M059J (cell line): ENCODE measurements at places on chromosomes 5 and 9. TPM values are rescaled to one million over a fixed set of nuclear protein-coding genes. Genes with fewer than 3 reads are reported as not detected.
A peak's percentile ranks its signal among the peaks of the same experiment; 100 is the strongest.

GRCh38 chr5:78003919-78004318 is 227.8 kb upstream of the TBCA start:
- DNase-seq, result no peak

The BARHL1 gene
- total RNA-seq, result not detected in 2 replicates

DNA sequence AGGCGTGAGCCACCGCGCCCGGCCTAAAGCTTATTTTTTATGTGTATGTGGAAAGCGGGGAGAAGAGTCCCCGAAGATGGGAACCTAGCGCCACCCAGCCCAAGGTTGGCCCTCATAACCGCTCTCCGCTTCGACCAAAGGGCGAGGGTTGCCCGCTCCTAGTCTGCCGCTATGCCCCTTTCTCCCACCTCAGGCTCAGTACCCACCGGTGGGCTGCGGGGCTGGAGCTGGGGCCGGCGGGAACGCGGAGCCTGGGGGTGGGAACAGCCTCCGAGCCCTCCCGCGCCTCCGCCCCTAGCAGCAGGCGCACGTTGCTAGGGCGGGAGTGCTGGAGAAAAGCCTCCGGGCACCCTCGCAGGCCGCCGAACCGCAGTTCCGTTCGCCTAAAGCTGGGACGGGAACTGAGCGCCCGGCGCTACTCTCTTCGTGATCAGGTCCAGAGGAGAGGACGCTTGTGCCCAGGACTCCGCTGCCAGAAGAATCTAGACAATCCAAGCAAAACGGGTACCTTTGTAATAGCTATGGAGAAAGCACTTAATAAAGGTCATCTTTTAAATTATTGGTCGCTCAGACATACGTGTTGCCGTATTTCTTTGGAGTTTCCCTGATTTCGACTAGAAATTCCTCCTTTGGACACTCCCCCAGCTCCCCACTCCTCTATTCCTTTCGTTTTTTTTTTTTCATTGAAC is at the start of gene WDR31:
Gene WDR31, minus strand, starts transcription at position 265 of the 689 bp plus-strand sequence. CDS start 8,253 bp downstream, outside the sequence.
- DNase-seq, result peak; percentile 85

The BHMT gene
- not detected in 2 replicates for total RNA-seq

- no peak for DNase-seq
These were observed 93.1 kb downstream of the C9orf152 start for GRCh38 chr9:110114859-110115201.

The FAM53C gene
- 27.4 and 27.7 TPM in 2 replicates for total RNA-seq

GRCh38 chr9:133862585-133863256 is 124.6 kb upstream of the SARDH start:
- DNase-seq, result no peak

DNA sequence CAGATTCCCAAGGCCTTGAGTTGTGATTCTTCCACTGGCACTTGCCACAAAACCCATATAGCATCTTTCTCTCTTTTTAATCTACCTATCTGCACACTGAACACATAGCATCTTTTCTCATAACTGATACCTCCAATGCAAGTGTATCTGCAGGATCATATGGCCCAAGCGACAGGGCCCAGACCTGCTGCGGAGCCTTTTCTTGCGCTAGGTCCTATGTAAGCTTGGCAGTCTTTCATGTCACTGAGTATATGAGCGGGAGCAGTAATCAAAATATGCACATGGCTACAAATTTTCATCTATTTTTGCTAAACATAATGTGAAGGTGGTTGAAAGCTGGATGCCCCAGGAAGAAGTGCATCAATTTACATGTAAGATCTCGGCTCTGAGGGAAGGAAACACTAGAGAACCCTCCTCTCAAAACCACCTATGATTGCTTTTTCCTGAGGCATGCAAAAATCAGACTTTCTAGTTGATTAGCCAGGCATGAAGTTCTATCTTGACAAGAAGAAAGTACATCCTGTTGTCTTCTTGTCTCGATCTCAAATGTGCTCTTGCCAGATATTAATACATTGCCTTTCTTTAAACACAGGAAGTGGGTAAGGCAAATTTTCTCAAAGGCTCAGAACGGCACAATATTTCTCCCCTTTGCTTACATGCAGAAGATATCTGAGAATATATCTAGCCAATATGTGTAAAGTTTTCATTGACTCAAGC is 26.9 kb upstream of the CEMIP2 start:
- no peak for DNase-seq

GRCh38 chr5:137923856-137924255 is 34.6 kb downstream of the PKD2L2 start:
- peak; percentile 11 for DNase-seq

DNA sequence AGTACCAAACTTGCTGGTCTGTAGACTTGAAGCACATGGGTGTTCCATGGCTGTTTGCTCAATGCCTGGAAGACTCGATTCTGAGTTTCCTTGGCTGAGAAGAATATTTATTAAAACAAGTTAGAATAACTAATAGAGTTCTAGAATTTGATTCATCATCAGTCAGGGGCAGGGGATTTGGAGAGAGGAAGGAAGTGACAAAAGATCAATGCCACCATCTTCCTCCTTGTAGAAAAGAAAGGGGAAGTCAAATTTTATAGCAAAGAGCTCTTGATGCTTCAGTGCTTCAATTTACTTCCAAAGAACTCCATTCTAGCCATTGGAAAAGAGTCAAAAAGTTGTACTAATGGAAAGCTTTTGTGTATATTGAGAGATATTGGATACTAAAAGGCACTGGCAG is 236.3 kb downstream of the MCTP1 start:
- DNase-seq, result no peak

GRCh38 chr5:135546912-135547311 is 11.1 kb upstream of the NEUROG1 start:
- no peak for DNase-seq

DNA sequence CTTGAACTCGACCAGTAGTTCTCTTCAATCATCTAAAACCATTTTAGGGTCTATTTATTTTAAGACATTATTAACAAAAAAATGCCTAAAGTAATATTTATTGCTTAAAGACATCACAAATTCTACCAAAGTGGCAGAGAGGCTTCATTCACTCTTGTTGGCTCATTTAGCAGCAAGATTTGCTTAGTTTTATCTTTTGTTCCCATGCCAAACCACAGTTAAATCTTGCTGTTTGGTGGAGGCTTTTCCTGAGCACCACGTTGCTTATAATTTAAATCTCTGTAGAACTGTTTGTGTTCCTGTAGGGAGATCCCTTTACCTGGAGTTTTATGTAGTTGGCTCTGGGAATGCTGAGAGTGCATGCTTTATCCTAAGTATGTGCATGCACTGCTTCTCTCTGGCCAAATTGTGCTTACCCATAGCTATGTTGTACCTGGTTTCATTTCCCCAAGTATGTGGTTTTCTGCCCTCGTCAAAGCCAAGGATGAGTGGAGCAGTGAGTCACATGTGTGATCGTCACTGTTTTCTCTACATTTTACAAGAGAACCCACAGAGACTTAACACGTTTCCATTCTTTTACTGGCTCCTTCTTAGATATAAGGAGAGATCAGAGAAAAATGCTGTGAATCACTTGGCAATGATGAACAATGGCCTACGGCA is 42.1 kb upstream of the MAST4 start:
- DNase-seq, result peak; percentile 94

GRCh38 chr9:95770653-95771131 is 104.8 kb upstream of the ERCC6L2 start:
- DNase-seq, result no peak

The ANKRD20A1 gene
- total RNA-seq, result not detected in 2 replicates

DNA sequence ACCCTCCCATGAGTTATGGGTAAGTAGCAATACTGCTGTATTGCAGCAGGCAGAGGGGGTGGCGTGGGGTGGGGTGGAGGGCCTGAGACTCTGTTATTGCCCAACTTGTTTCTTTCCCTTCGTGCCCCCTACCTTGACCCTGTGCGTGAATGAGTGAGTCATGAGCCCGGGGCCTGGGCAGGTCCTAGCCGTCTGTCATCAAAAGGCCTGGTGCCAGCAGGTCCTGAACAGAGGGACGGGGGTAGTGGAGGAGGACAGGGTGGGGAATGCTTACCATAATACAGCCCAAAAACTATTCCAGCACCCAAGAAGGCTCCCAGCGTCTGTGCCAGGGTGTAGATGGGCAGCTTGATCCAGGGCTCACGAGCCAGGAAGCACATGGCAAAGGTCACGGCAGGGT is 4.3 kb downstream of the AQP3 start:
- peak; percentile 61 for DNase-seq

GRCh38 chr9:89442981-89443814 is 54.7 kb downstream of the SEMA4D start:
- peak; percentile 71 for DNase-seq

DNA sequence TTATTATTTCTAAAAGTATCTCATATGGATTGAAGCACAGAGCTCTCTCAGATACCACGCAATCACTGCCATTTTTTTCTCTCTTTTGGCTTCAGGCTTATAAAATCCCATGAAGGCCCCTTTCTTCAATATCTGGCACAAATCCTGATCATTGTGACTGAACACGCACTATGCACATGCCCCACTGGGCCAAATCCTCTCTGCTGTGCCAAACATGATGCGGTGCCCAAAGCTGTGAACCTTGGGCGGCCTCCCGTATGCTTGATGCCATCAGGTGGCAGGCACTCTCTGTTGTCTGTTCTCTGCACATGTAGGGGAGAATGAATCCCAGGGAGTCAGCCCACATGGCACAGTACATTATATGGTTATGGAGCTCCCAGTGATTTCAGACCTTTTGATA is 375.0 kb upstream of the RGMB start:
- no peak for DNase-seq

DNA sequence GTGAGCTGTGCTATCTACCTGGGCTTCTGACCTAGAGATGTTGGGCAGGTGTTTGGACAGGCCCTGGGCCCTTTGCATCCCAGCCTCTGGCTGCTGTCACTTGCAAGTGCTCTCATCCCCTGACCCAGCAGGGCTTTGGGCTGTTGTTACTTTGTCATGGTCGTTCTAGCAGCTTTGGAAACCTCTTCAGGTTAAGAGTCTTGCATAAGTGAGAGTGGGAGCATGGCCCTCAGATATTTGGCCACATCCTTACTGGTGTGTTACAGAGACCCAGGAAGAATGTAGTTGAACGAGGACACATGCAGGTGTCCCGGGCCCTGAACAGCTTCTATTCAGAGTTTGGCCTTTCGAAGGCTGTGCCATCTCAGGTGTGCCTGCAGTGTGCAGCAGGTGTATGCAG is 4.5 kb downstream of the TENT4A start:
- no peak for DNase-seq

DNA sequence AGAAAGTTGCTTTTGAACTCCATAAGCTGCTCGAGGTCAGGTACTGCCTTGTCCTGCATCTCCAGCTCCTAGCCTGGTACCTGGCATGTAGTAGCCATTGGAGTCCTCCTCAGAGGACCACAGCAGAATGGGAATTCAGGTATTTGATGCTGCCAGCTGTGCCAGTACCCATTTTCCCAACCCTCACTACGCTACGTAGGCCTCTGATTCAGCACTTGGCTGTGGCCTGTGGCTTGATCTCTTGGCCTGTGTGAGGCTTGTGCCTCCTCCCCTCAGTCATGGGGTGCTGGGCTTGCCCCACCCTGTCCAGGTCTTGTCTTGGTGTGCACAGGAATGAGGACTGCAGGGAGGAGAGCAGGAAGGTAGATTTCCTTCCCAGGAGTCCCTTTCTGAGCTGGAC is 11.8 kb downstream of the OTULIN start:
- peak; percentile 75 for DNase-seq

DNA sequence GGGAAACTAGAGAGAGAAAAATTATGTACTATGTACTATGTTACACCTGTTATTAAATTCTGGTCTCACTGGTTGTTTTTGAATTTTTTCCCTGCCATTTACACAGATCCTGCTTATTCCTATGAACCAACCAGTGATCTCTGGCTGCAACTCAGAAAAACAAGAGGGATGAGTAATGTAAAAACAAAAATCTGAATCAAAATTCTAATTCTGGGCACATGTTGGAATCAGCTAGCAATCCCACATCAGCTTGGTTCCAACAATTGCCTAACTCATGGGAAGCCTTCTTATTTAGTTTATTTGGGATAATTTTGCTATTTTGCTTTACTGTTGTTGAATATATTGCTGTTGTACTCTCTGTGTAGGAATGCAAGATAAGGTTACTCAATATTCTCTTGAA is 78.3 kb downstream of the PLK2 start:
- DNase-seq, result no peak

The SPATA24 gene
- 6.3 and 12.5 TPM in 2 replicates for total RNA-seq

- DNase-seq, result no peak
These were observed 18.6 kb upstream of the PAPPA start for GRCh38 chr9:116134975-116135374.

DNA sequence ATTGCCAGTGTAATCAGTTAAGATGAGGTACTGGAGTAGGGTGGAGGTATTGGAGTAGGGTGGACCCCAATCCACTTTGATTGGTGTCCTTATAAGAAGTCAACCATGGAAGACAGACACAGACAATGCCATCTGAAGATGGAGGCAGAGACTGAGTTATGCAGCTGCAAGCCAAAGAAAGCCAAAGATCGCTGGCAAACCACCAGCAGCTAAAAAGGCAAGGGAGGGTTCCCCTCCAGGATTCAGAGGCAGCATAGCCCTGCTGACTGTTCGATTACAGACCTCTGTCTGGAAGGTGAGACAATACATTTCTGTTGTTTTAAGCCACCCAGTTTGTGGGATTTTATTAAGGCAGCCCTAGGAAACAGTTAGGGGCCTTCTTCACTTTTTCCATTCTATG is 30.5 kb upstream of the CKMT2 start:
- no peak for DNase-seq

- no peak for DNase-seq
These were observed 1.7 kb upstream of the ARID3C start for GRCh38 chr9:34630402-34631154.

- peak; percentile 12 for DNase-seq
These were observed 25.8 kb upstream of the IFNA14 start for GRCh38 chr9:21265421-21266189.

- DNase-seq, result no peak
These were observed 12.9 kb downstream of the RALGDS start for GRCh38 chr9:133107961-133108793.

The JADE2 gene
- total RNA-seq, result 19.8 and 34.4 TPM in 2 replicates

GRCh38 chr5:159861086-159861485 is 55.2 kb upstream of the ADRA1B start:
- no peak for DNase-seq

GRCh38 chr5:56517011-56517416 is 283.9 kb upstream of the ANKRD55 start:
- DNase-seq, result peak; percentile 20

GRCh38 chr5:38680094-38680825 is 123.8 kb upstream of the LIFR start:
- DNase-seq, result no peak

The ADAMTS2 gene
- 0.02 TPM in 1 of 2 replicates, not detected in the other for total RNA-seq

DNA sequence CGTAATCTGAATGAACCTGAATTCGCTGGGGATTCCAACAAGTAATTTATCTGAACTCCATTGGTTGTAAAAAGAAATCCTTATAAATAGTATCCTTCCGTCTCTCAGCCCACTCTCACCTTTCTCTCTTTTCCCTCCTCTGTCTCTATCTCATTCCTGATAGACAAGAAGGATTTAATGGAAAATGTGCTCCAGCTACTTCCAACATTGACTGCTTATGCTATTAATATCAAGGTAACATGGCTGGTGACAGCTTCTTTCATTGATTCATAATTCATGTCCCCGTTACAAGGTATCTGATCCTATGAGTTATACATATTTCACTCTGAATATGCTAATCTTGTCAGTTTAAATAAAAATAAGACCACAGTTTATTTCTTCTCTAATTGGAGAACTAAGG is 326.8 kb downstream of the RASEF start:
- DNase-seq, result no peak

The GRM6 gene
- not detected in 2 replicates for total RNA-seq

The PDZD2 gene
- total RNA-seq, result 2.9 and 7.1 TPM in 2 replicates

- no peak for DNase-seq
These were observed 426.7 kb downstream of the CDK5RAP2 start for GRCh38 chr9:120153258-120153657.

- DNase-seq, result peak; percentile 61
These were observed 10.4 kb downstream of the PTCH1 start for GRCh38 chr9:95506428-95506677.

GRCh38 chr5:177462021-177462670 is 11.3 kb downstream of the DBN1 start:
- DNase-seq, result no peak

The NUTM2G gene
- not detected in 2 replicates for total RNA-seq
